ENCODE measurements at places on chromosomes 3 and 15. TPM values are rescaled to one million over a fixed set of nuclear protein-coding genes. Genes with fewer than 3 reads are reported as not detected.

GRCh38 chr15:83164111-83164770, 43.4 kb downstream of the HDGFL3 start:
- DNase-seq = peak; percentile 69

DNA sequence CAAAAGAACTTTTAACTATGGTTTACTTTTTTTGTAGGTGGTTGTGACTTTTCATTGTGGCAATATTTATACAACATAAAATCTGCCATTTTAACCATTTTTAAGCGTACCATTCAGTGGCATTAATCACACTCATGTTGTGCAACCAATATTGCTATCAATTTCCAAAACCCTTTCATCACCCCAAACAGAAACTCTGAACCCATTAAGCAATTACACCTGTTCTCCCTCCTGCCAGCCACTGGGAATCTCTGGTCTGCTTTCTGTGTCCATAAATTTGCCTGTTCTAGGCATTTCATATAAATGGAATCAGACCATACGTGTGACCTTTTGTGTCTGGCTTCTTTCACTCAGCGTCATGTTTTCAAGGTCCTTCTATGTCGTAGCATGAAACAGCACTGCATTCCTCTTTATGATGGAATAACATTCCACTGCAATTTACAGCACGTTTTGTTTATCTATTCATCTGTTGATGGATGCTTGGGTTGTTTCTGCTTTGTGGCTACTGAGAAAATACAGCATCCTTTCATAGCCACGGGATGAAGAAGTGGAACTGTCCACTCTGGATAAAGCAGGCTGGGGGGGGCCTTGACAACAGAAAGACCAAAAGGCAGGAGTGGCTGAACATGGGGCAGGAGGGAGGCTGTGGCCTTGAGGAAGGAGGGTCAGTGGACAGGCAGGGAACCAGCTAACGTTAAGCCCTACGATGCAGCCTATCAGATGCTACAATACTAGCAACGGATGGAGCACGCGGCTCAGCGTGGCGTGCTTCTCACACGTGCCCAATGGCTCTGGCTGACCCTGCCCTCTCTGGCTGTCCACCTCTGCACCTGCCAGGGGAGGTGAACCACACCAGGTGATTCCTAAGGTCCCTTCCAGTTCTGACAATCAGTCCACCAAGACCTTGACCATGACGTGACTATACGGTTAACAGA, 110.9 kb downstream of the SEC22A start:
- DNase-seq = no peak

DNA sequence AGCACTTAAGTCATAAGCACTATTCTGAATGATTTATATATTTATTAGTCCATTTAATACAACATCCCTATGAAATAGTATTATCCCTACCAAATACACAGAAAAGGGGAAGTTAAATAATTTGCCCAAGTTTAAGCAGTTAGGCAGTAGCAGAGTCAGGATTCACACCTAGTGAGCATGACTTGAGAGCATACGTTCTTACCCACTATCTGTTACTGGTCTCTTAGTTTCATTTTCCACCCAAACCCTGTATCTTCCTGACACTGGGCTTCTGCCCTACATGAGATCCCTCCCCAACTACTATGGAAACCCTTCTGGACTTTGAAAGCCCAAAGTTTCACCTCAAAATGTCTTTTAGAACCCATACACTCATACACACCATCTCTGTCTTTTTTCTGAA, 4.4 kb upstream of the ATOSA start:
- no peak for DNase-seq

GRCh38 chr15:40392986-40393948, 10.7 kb downstream of the KNSTRN start:
- no peak for DNase-seq

- no peak for DNase-seq
These were observed 68.4 kb upstream of the ABHD17C start for GRCh38 chr15:80626643-80627120.

- no peak for DNase-seq
These were observed 123.6 kb downstream of the LIPC start for GRCh38 chr15:58555162-58556027.

The FOXL2NB gene
- polyA plus RNA-seq = 0.03 TPM
